ENCODE measurements at places on chromosomes 7 and 10.
A peak's percentile ranks its signal among the peaks of the same experiment; 100 is the strongest.

- no peak for DNase-seq
These were observed 92.1 kb downstream of the ZNF277 start for GRCh38 chr7:112298543-112299100.

- DNase-seq = no peak
These were observed 19.5 kb downstream of the EVX1 start for GRCh38 chr7:27262121-27262520.

- DNase-seq = no peak
These were observed 15.1 kb downstream of the STEAP4 start for GRCh38 chr7:88291398-88292173.

DNA sequence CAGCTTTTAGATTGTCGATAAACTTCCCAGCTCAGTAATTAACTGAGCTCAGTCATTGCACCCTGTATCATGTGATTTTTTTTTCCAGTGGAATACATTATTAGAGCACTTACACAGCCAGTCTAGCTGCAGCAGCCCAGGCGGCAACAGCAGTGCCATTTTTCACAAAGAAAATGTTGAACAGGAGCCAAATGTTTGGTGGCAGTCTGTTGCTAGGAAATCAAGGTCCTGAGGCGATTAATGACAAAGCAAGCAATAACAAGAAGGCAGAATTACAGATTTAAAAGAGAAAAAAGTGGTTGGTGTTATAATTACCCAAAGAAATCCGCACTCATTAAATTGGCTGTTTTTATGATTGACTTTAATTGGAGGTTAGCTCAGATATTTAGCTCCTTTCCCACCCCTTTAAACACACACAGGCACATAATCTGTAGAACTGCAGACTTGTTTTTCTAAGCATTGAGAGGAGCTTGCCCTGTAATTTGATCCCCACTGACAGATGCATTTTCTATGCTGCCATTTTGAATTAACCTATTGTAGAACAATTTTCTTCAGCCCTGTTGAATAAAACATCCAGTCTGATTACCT lies 267.4 kb downstream of the ADK start:
- DNase-seq = no peak

GRCh38 chr7:19269301-19269700 lies 124.1 kb upstream of the FERD3L start:
- DNase-seq = no peak

- DNase-seq = no peak
These were observed 9.6 kb upstream of the MYPN start for GRCh38 chr10:68099736-68100135.

GRCh38 chr7:130491841-130492522 lies at the start of gene MEST:
MEST (plus strand) TSS chr7:130492085; CDS start chr7:130492314, 229 bp downstream.
- DNase-seq = no peak

GRCh38 chr7:155665957-155666287 lies 21.5 kb downstream of the RBM33 start:
- DNase-seq = no peak

- DNase-seq = no peak
These were observed 28.6 kb downstream of the TNS3 start for GRCh38 chr7:47553309-47553708.

DNA sequence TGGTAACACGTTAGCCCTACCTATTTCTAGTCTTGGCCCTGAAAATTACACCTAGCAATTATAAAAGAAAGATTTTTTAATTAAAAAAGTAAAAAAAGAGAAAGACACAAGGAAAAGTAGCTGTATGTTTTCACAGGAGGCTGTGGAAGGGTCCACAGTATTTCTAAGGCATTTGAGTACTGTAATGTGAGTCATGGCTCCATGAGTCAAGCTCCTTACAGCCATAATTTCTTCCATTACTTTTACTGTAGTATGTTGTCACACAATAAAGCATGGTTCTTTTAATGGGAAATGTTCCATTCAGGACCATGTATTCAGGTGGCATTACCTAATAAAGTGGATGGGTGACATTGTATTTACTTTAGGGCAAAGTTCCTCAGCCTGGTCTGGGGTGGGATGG lies 113.4 kb downstream of the GPR37 start:
- DNase-seq = no peak

- no peak for DNase-seq
These were observed 29.0 kb upstream of the DAGLB start for GRCh38 chr7:6476596-6477317.

GRCh38 chr7:140016540-140016939 lies 46.2 kb downstream of the PARP12 start:
- DNase-seq = no peak

- no peak for DNase-seq
These were observed 16.7 kb downstream of the VIPR2 start for GRCh38 chr7:159127691-159128642.

GRCh38 chr7:48139459-48139858 lies 31.8 kb upstream of the ABCA13 start:
- no peak for DNase-seq

- DNase-seq = peak; percentile 30
These were observed 143.8 kb upstream of the TMEM106B start for GRCh38 chr7:12067156-12067831.

- no peak for DNase-seq
These were observed 31.3 kb downstream of the FAM204A start for GRCh38 chr10:118310822-118311221.

DNA sequence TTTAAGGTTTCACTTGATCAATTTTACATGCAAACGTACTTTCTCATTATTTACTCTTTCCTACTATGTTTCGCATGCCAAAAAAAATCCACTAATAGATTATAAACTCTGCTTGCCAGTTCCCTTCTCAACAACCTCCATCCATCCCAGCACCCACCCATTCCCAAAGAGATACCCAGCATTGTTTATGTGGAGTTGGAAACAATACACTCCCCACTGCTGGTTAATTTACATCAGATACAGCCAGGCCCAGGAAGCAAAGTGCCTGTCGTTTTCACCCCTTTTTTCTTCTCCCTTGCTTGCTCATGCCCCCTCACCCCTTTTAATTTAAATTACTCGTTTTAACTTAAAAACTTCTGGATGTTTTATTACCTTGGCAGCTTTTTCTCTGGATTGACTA lies 59.9 kb downstream of the HIBADH start:
- DNase-seq = no peak

- no peak for DNase-seq
These were observed 87.4 kb downstream of the LRRC4 start for GRCh38 chr7:127943541-127944521.

DNA sequence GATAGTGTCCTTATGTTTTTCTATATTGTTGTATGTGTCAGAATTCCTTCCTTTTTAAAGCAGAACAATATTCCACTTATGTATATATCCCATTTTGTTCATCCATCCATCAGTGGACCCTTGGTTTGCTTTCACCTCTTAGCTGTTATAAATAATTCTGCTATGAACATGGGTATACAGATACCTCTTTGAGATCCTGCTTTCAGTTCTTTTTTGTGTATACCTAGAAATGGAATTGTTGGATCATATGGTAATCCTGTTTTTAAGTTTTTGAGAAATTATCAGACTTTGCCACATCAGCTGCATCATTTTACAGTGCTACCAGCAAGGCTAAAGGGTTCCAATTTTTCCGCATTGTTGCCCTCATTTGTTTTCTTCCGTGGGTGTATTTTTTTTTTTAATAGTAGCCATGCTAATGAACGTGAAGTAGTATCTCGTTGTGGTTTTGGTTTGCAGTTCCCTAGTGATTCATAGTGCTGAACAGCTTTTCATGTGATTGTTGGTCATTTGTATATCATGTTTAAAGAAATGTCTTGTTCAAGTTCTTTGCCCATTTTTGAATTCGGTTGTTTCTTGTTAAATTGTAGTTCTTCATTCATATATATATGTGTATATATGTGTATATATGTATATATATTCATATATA lies 87.8 kb downstream of the LCOR start:
- DNase-seq = no peak
